ENCODE measurements at places on chromosomes 6 and 20.

- DNase-seq: no peak
These were observed 151.3 kb downstream of the FARS2 start for GRCh38 chr6:5412663-5413062.

DNA sequence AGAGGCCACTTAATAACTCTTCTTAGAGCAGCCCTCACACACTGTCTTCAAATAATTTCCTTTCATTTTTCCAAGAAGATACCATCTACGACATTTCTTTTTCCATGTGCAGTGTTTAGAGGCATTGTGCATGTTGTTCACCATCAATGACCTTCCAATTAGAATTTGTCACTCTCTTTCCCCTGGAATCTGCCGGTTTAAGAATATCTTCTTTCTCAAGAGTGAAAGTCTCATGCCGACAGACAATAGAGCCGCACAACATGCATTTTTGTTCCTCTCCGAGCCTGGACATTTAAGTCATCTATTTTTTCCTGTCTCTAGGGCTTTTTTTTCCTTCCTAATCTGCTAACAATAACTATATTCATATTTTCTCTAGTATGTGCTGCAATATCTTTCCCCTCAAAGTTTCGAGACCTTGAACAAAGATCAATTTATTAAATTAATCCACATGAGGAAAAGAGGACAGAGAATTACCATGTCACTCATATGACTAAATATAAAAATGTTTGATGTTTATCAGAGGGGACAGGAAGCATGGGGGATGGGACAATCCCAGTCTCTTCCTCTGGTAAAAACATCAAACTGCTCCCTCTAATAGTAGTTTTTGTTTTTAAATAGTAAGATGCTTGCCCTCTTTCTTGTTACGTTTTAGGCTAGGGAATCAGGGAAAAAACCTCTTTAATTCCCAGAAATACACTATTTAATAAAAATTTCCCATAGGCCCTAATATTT is 893.4 kb downstream of the C6orf118 start:
- no peak for DNase-seq

GRCh38 chr20:2238601-2239000 is 57.2 kb upstream of the TGM3 start:
- DNase-seq: no peak

DNA sequence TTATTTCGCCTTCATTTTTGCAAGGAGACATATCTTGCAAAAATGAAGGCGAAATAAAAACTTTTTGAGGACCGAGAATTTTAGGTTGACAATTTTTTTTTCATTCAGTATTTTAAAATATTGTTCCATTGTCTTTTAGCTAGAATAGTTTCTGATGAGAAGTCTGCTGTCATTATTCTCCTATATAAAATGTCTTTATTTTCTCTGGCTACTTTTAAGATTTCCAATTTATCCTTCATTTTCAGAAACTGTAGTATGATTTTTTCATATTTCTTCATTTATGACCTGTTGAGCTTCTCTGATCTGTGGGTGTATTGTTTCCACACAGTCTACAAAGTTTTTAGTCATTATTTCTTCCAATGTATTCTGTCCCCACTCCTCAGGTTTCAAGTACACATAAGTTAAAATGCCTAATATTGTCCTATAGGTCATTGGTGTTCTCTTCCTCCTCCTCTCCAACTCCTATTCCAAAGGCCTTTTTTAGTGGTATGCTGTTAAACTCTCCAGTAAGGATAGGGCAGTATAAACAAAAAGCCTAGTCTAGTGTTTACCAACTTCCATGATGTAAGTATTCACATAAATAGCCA is 15.7 kb downstream of the AHI1 start:
- DNase-seq: peak; percentile 32

- DNase-seq: peak; percentile 70
These were observed 10.1 kb upstream of the HDAC2 start for GRCh38 chr6:113980937-113981554.

- no peak for DNase-seq
These were observed 1166.3 kb upstream of the CITED2 start for GRCh38 chr6:140540743-140541142.

- no peak for DNase-seq
These were observed 1068.0 kb upstream of the EPHA7 start for GRCh38 chr6:94487371-94487770.

DNA sequence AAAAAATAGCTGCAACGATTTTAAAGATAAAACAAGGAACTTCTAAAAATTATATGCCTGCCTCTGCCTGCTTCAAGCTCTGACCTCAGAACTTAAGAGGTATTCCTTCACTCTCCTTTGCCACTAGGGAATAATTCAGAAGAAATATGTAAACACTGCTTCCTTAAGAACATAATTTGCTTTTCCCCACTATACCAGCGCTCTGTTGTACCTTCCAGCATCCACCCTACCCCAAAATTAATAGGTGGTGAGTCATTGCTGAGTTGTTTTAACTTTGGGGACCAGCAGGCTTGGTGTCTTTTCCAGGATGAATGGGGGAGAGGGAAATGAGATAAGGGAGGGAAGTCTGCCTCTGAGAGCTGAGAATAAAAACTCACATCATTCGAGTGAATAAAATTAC is 107.7 kb upstream of the ATXN1 start:
- DNase-seq: no peak

DNA sequence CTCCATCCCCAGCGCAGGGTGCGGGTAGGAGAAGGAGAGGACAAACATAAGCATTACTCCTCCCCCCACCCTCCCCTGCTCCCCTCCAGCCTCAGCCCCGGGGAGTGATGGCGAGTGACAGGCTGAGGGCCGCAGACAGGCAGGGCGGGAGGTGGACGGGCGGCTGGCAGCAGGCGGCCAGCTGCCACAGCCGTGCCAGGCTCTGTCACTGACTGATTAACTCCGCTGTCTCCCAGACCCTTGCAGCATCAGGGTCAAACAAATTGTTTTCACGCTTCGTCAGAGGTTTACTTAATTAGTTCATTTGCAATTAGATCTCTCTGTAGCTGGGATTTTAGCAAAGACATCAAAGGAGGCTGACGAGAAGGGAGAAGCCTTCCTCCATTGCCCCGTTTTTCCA is 41.9 kb downstream of the FOXP4 start:
- no peak for DNase-seq

GRCh38 chr6:118844915-118845314 is 49.0 kb upstream of the ASF1A start:
- DNase-seq: no peak

DNA sequence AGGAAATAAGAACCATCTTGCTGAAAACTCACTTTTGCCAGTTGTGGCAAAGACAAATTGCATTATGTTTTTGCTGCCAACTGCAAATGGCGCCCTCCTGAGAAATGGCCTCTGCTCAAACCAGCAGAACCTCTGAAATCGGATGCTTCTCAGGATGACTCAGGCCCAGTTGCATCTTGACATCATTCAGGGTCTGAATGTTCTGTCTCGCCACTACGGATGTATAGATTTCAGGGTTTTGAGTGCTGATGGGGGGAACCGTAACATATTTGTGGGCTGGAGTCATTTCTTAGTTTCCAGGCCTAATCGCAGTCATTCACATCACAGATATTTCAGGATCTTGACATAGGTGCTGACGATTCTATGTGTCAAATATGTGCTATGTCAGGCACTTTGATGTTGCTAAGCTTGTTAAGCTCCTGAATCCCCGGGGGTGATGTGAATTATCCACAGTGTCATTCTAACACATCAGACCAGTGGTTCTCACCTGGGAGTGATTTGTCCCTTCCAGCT is 207.1 kb downstream of the NFATC2 start:
- no peak for DNase-seq

- no peak for DNase-seq
These were observed at the start of gene SLC22A16 for GRCh38 chr6:110476046-110476849. SLC22A16 (minus strand) TSS chr6:110476613; CDS start chr6:110476574, 39 bp downstream.

GRCh38 chr20:10647471-10647870 is 26.3 kb downstream of the JAG1 start:
- DNase-seq: peak; percentile 74

- no peak for DNase-seq
These were observed 63.8 kb upstream of the ATXN1 start for GRCh38 chr6:16824845-16825685.

- DNase-seq: no peak
These were observed 19.3 kb upstream of the SLCO4A1 start for GRCh38 chr20:62622877-62623487.

DNA sequence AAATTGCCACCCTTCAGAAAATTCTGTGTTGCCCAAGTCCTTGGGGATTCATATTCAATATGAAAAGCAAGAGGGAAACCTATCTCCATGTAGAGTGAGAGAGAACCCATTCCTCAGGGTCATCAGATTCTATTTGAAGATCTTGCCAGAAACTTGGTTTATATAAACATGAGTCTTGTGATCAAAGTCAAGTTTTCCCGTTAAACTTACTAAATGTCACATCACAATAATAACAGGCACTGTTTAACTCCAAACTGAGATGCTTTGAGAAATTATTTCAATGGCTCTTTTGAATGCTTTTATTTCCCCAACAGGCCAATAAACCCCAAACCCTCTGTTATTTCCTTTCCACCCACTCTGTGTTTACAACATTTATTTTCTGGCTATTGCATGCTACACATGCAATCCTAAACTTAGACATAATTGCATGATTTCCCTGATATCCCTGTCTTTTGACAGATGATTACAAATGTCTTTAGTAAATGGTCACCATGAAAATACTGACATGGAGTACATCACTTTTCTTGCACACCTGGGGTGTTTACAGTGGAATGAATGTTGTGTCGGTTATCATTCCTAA is 31.1 kb upstream of the SSTR4 start:
- no peak for DNase-seq

- no peak for DNase-seq
These were observed 557.0 kb downstream of the HAO1 start for GRCh38 chr20:7383216-7383615.

DNA sequence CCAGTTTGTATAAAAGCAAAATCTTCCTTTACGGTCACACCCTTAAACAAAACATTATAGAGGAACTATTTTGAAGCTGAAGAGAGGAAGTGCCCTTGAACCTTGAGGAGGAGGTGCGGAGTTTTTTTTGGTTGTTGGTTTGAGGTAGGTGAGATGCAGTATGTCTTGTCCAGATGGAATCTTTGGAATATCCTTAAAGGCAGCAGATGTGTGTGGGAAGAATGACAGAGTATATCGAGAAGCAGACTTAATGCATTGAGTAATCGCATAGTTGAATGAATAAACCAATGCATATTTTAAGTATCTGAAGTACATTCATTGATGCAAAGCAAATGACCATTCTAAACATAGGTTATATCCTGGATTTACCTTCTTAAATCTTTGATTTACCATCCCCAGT is 49.9 kb downstream of the AIG1 start:
- no peak for DNase-seq

DNA sequence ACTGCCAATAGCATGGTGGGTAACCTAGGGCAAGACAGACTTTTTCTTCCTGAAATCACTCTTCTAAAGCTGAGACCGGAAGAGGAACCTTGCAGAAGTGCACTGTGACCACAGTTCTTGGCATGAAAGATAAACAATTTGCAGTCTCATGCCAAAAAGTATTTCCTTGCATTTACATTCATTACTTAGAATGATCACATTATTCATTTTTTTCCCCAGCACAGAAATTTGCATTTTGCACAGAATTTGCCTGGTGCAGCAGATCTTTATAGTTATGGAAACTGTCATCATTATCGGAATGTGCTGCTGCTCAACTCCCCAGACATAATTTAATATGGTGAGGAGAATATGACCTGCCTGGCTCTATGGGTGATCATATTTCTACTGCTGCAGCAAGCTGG is 42.2 kb upstream of the EDN3 start:
- DNase-seq: no peak

DNA sequence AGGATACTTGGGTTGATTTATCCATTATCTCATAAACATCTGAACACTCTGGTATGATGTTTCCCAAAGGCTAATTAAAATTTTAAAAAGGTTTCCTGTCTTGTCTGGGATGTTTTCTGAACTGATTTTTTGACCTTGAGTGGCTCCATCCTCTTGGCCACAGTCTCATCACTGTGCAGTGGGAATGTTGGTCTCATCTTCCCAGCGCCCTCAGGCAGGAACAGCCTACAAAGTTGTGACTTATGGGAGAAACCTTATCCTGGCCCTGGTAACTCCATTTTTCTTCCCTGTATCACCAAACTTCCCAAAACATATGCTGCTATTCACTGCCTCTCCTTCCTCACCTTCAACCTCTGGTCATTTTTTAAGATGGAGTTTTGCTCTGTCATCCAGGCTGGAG is 6.8 kb upstream of the BPIFA3 start:
- no peak for DNase-seq

GRCh38 chr6:13273931-13274706 is 54.2 kb downstream of the TBC1D7 start:
- no peak for DNase-seq

DNA sequence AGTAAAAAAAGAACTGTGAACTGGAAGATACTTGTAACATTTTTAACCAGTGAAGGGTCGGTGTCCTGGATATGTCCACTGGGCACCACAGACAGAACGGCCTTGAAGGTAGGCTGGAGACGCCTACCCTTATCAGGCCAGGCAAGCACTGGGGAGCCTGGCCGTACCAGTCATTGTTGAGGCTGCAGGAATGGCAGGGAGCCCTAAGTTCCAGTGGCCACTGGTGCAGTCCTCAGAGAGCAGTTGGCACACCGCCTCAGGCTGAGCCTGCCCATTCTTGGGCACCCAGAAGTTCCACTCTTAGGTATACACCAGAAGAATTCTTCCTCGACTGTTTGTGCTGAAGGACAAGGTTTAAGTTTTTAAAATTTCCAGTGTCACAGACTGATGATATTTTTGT is 20.5 kb downstream of the DNAJC5 start:
- DNase-seq: no peak

DNA sequence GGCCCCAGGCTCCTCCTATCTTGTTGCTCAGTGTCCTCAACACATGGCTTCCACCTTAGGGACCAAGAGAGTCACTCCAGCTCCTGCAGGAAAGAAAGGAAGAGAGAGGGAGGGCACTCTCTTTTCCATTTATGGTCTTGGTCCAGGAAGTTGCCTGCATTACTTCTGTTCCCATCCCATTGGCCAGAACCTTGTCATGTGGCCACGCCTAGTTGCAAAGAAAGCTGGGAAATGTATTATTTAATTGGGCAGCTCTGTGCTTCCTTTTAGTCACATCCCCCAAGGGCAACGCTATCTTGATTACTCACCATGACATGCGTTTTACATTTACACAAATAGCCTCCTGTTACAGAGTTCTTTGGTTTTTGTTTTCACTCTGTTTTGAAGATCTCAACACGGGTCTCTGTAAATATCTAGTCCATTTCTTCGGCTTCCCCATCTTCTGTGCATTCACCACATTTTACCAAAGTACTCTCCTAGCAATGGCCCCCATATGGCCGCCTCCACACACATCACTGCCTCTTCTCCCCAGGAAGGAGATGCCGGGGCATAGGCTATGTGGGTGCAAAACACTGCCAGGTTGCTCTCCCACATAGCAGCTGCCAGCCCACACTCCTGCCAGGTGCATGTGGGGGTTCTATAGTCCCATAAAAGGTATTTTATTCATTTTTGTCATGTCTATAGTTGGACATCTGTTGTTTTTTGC is 35.7 kb upstream of the ZMYND8 start:
- peak; percentile 47 for DNase-seq

DNA sequence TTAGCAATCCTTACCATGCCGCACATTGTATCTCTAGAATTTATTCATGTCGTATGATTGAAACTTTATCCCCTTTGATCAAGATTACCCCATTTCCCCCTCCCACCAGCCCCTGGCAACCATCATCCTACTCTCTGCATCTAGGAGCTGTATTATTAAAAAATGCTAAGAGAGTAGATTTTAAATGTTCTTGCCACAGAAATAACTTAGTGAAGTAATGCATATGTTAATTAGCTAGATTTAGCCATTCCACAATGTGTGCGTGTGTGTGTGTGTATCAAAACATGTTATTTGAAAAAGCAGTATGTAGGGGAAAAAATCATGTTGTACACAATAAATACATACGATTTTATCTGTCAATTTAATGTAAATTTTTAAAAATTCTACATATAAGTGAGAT is 11.9 kb upstream of the SPINT3 start:
- no peak for DNase-seq

GRCh38 chr6:39195792-39196385 is 33.4 kb downstream of the KCNK5 start:
- DNase-seq: no peak

All from HAP-1 (cell line).